Activated naive CD8-positive, alpha-beta T cell treated with anti-CD3 and anti-CD28 coated beads for 36 hours (primary cell): ENCODE measurements at places on chromosomes 5 and 9.

DNA sequence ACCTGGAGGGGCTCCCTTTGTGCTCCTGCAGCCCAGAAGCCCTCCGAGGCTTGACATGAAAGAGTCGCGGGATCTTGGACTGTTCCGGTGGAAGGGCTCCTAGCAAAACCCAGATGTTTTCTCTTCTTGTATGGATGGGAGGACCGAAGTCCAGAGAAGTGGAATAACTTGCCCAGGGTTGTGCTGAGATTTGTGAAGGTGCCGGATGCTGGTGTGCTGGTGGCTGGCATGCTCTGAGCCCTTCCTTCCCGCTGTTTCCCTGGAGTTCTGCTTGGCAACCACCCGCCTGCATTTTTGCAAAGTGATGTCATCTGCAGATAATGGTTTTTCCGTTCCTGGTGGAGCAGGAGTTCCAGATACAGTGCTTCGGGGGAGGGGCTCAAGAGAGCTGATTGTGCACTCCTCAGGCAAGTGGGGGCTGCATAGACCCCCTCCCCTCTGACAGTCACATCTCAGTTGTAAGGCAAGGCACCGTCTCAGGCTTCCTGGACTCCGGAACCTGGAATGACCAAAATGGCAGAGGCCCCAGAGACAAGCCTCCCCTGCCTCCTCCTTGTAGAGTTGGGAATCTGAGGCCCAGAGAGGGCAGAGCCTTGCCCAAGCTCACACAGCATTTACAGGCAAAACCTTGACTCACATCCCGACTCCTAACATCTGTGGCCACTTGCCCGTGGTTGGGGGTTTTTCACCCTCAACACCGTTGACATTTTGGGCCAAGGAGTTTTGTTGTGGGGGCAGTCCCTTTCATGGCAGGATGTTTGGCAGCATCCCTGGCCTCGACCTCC lies 157.0 kb downstream of the RGS3 start:
- DNase-seq, result peak; percentile 60

DNA sequence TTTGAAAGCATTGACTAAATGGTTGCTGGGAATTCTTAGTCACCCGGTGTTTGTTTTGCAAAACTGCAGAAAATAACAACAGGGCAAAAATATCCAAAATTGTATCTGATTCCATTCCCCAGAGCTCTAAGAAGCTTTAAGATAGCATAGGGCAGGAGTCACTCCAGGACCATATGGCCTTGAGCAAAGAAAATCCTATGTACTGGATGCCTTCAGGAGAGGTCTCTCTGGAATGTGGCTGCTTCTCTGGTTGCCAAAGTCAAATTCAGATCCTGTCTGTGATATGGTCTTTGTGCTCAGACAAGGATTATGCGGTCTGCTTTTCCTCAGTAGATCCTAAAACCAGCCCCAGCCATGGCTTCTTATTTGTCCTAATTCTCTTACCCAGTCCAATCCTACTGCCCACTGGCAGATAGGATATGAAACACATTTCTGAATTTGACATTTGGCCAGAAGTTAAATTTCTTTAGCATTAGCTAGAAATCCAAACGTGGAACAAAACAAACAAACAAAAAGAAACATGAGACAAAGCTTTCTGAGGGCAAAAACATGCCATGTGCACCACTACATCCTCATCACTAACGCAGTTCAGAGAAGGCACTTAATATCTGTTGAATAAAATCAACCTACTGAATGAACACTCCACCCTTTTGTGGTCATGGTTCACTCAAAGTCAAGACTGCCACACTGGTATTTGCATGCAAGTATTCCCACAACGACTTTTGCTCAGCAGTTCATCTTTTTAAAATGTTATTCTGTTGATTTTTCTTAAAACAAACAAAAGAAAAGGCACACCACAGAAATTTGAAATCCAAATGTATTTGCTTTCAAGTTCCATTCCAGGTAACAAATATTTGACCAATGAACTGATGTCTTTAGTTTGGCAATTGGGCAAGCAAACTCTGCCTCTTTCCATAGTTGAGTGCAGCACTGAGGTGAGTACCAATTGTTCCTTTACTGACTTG lies 165.7 kb downstream of the TRPM6 start:
- DNase-seq, result no peak

DNA sequence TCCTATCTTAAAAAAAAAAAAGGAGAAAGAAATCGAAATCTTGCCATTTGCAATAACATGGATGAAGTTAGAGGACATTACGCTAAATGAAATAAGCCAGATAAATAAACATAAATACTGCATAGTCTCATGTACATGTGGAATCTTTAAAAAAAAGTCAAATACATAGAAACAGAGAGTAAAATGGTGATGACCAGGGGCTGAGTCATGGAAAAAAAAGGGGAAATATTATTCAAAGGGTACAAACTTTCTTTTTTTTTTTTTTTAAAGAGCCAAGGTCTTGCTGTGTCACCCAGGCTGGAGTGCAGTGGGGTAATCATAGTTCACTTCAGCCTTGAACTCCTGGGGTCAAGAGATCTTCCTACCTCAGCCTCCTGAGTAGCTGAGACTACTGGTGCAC lies 310.1 kb downstream of the ZNF608 start:
- no peak for DNase-seq

- DNase-seq, result no peak
Measured at GRCh38 chr5:103801681-103802080, 239.1 kb upstream of the NUDT12 start.

GRCh38 chr5:81950996-81951395 lies 20.8 kb upstream of the ATG10 start:
- no peak for DNase-seq

DNA sequence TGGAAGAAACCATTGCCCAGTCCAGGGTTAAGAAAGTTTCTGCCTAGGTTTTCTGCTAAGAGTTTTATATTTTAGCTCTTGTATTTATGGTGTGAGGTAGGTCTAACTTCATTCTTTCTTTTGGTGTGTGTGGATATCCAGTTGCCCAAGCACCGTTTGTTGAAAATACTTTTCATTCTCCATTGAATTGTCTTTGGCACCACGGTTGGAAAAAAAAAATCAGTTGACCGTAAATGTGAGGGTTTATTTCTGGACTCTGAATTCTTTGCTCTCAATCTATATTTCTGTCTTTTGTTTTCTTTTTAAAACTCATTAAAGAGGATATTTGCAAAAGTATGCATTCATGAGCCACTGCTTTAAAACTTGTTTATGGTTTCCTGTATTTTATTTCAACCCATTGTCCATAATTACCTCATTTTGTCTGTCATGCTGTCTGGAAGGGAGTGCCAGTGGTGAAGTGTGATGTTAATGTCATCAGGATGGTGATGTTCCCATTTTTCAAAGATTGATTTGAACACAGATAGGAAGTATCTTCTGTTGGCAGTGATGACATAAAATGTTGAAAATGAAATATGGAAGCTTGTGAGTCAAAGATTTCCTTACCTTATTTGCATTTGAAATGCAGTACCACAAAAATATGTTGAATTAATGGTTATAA lies 33.9 kb downstream of the HABP4 start:
- DNase-seq, result no peak

DNA sequence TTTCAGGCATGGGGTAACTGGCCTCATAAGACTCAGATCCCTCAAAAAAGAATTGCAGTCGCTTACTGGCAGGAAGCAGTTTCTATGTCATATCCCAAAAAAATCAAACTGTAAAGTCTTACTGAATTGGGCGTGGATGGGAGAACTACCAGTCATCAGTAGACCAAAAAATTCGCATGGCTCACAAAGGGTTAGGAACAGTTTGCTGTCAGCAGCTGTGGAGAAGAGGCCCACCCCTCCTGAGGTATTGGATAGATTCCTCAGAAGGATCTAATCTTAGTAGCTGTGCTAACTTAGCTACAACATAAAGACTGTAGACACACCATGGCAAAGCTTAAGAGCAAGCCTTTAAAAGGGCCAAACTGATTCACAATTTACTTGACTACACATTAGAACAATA lies 478.3 kb upstream of the FTMT start:
- no peak for DNase-seq

GRCh38 chr9:108325406-108325805 lies 530.4 kb downstream of the ACTL7B start:
- no peak for DNase-seq

DNA sequence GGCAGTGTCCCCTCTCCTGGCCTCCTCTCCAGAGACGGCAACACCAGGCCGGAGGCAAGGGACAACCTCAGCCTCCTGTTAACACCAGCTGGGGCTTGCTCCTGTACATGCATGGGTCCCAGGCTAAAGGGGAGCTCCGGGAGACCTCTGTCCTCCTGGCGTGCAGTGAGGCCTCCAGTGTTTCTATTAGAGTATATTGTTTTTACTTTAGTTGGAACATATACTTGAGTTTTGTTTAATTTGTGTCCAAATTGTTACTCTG lies 12.0 kb upstream of the IRX2 start:
- DNase-seq, result no peak

GRCh38 chr9:31302620-31303418 lies 1081.6 kb upstream of the ACO1 start:
- DNase-seq, result no peak

DNA sequence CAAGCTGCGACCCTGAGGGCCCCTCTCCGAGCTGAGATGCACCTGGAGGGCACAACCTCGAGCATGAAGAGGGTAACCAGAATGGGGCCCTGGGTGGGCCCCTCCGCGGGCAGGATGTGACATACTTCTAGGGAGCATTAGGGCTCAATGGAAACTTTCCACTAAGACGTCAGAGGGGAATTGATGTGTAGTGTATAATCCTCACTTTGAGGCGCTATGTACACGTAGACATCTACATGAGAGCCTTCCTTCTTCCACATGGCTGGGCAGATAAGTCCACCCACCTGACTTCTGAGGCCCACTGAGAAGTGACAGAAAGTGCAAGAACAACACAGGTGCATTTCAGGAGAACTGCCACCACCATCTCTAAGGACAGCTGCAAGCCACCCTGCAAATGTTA lies 61.0 kb downstream of the DAP start:
- peak; percentile 10 for DNase-seq

GRCh38 chr9:18976221-18976708 lies 56.7 kb downstream of the SAXO1 start:
- DNase-seq, result no peak

GRCh38 chr5:14063691-14064090 lies 79.5 kb upstream of the TRIO start:
- no peak for DNase-seq

DNA sequence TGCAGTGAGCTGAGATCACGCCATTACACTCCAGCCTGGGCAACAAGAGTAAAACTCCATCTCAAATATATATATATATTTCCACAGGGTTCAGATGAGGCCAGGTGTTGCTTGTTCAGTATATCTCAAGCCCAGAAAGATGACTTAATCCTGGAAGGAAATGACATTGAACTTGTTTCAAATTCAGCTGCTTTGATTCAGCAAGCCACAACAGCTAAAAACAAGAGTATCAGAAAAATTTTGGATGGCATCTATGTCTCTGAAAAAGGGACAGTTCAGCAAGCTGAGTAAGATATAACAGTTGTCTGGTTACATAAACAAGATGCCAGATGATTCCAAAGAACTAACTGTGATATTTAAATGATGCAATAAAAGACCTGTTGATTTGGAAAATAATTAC lies 352.0 kb downstream of the KCTD16 start:
- no peak for DNase-seq

- DNase-seq, result no peak
Measured at GRCh38 chr9:134173127-134174072, 9.0 kb upstream of the RNU6ATAC start.

DNA sequence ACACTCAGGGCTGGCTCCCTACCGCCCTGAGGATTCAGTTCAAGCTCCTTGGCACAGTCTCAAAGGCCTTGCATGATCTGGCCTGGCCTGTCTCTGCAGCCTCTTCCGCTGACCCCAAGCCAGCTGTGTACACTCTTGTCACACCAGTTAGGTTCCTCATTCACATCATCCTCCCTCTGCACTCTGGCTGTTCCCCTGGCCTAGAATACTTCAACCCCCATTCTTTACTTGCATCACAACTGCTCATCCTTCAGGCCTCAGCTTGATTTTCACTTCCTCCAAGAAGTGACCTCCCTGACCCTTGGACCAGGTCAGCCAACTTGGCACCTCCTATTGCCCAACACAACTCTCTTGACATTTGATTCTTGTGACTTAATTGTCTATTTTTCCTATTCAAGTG lies 18.9 kb upstream of the PFDN1 start:
- DNase-seq, result no peak

DNA sequence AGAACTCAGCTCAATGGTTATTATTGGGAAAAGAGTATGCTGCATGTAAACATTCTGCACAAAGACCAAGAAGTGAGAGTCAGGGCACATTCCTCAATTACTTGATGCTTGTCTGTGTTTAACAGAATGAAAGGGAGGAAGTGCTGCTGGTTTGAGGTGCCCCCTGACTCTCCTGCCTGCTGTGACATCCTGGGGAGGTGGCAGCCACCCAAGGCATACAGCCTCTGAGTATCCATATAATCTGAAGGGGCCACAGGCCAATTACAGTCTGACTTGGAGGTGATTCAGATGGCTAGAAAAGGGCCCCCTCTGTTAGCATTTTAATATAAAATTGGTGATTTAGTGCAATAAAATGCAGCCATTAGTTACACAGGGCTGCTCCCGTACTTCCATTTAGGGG lies 313.8 kb downstream of the ASTN2 start:
- DNase-seq, result no peak

GRCh38 chr5:35172533-35172932 lies 57.8 kb downstream of the PRLR start:
- DNase-seq, result no peak

DNA sequence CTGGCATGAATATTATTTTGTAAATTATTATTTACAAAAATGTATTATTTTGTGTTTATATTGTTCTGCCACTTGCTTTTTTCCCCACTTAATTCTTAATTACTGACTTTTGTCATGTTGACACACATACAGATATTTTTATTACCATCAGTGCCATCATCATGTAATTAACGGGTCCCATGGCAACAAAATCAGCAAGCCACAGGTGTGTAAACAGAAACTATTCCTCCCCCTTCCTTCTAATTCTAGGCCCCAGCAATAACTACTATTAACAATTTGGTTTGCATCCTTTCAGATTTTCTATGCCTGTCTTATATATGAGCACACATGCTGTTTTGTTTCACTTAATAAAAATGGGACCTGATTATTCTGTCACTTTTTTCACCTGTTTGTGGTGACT lies 29.3 kb downstream of the CYFIP2 start:
- DNase-seq, result no peak

DNA sequence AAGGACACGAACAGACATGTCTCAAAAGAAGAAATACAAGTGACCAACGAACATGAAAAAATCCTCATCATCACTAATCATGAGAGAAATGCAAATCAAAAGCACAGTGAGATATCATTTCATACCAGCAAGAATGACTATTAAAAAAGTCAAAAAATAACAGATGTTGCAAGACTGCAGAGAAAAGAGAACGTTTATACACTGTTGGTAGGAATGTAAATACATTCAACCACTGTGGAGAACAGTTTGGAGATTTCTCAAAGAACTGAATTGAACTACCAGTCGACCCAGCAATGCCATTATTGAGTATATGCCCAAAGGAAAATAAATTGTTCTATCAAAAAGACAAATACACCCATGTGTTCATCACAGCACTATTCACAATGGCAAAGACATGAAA lies 45.7 kb downstream of the FXN start:
- no peak for DNase-seq

GRCh38 chr9:30075451-30076199 lies 2308.8 kb upstream of the ACO1 start:
- DNase-seq, result peak; percentile 59

- DNase-seq, result no peak
Measured at GRCh38 chr5:103434057-103434456, 128.5 kb downstream of the NUDT12 start.
